SHP77 (cell line): ENCODE measurements at places on chromosomes 11 and 22.

DNA sequence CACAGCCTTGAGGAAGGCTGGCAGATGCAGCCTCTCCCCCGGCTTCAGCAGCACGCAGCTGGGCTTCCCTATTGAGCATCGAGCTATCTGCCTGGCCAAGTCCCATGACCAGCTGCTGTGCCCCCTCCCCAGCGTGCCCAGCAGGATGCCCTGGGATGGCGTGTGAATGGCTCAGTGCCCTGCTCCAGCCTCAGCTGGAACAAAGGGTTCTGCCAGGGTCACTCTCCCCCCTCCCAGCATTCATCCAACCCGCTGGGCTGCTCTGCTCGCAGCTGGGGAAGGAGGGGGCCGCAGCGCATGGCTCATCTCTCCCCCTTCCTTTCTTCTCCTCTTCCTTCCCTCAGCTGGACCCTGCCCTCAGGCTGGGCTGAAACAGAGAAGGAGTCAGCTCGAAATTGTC lies 14.5 kb downstream of the LRP4 start:
- no peak for DNase-seq

DNA sequence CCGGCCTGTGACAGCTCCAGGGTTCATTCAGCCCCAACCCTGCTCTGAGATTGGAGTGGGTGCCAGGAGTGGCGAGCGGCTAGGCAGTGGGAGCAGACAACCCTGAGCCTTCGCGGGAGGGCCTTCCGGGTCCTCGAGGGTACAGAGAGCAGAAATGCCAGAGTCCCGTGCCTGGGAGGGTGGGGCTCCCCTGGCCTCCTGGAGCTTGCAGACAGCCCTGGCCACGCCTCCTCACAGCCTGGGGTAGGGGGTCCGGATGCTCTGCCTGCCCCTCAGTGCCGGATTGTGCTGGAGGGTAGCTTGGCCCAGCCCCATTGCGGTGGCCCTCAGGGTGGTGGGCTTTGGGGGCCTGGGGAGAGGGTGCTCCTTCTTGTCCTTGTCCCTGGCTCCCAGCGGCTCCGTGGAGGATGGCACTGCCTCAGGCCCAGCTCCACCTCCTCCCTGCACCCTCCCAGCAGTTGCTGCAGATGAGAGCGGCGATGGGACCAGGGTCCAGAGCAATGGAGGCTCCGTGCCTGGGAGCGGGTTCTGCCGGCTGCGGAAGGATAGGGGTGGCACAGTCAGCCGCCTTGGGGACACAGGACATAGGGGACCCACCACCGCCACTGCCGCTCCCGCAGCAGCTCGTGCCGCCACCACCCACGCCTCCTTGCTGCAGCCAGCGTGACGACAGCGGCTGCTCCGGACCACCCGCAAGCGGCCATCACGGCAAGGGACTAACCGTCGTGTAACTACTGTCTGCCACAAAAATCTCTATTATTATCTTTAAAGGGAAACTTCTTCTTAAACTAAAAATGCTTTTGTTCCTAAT lies 34.9 kb upstream of the OR10G7 start:
- no peak for DNase-seq

DNA sequence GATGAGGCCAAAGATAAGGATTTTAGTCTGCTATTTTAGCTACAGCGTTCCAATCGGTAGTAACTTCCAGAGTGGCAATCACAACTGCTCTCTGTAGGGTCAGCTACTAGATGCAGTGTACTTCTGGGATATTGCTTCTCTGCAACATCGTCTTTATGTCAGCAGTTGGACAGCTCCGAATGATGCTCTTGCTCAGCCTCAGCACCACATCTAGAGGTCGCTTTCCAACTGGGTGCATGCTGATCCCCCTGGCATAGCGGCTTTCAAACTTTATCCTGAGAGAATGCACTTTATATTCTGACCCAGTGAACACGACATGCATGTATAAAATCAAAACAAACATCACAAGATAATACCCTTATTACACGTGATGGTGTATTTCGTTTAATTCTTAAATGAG lies 219.6 kb downstream of the C11orf87 start:
- no peak for DNase-seq

- DNase-seq, result no peak
Measured at GRCh38 chr22:37355174-37355573, 72.1 kb downstream of the ELFN2 start.

DNA sequence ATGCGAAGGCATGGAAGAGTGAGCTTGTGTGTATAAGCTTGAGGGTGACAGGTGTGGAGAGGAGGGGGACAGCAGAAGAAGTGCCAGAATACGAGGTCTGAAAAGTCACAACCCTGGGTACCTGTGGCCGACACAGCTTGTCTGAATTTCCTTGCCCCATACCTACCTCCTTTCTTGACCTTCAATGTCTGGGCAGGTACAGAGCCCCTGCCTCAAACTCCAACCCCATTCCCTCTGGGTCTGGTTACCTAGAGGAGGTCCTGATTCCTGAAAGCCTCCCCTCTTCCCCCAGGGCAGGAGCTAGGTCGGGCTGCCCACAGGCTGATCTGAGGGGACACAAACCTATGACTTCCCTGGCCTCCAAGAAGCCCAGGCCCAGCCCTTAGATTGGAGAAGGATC lies 36.6 kb upstream of the FCHSD2 start:
- DNase-seq, result no peak

DNA sequence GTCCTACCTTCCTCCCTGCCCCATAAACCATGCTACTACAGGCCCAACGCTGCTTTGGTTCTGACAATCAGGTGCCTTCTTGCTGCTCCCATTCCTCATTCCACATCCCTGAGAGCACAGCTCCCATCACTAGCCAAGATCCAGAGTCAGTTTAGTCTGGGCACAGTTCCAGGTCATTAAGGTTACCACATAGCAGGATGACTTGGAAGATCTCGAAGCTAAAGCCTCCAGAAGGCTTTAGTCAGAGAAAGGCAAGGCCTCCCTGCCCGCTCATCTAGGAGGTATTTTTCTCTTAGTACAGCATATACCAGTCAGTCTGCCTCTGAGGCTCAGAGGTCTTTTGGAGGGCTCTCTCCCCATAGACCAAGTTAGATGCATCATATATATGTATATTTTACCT lies 30.3 kb downstream of the TRIM66 start:
- DNase-seq, result no peak

- DNase-seq, result peak; percentile 77
Measured at GRCh38 chr22:30425616-30426387, at the start of gene MTFP1. Gene MTFP1 (plus strand): TSS chr22:30425768. CDS start chr22:30425880, 112 bp downstream.

- DNase-seq, result no peak
Measured at GRCh38 chr11:130674686-130675308, 226.4 kb downstream of the ADAMTS15 start.

DNA sequence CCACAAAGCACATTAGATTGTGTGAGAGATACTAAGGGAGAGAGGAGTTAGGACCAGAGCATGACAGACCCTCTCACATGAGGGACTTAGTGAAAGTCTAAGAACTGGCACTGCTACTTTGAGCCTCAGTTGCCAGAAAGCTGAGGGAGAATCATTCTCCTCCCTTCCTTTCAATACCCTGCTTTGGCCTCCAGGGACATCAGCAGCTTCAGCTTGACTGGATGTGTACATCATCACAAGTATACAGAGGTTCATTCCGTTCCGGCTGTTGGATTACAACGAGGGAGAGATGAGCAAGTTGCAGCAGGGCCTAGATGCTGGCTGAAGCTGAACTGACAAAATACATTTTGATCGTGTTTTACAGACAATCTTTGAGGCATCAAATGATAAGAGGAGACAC lies 15.7 kb upstream of the ANO5 start:
- no peak for DNase-seq

- no peak for DNase-seq
Measured at GRCh38 chr11:19450282-19450681, 209.5 kb upstream of the E2F8 start.

DNA sequence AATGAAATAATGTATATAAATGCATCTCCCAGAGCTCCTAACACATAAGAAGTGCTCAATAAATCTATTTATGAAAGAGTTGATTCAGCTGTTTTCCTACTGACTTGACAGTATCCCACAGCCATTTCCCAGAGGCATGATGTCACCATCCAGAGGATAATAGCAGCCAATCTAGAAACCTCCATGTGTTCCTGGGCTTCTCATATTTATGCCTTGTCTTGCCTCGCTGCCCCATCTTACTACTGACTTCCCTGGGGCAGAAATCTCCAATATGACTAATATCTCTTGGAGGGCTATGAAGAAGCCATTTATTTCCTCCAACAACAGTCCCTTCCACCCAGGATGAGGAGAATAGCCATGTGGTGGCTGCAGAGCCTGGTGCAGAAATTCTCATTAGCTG lies 115.4 kb upstream of the NAV2 start:
- DNase-seq, result no peak

DNA sequence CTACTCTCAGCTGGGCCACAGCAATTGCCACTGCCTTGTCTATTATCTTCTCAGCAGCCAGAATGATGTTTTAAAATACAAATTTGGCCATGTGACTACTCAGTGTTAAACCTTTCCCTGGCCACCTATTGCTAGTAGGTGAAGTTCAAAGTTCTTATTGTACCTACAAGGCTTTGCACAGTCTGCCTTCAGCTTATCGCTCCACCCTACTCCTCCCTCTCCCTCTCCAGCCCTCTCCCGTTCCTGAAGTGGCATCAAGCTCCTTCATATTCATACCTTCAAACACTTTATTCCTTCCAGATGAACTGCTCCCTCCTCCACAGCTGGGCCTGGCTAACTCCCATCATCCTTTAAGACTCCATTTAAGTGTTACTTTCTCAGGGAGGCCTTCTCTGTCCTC lies 37.3 kb downstream of the OR10A6 start:
- DNase-seq, result no peak

DNA sequence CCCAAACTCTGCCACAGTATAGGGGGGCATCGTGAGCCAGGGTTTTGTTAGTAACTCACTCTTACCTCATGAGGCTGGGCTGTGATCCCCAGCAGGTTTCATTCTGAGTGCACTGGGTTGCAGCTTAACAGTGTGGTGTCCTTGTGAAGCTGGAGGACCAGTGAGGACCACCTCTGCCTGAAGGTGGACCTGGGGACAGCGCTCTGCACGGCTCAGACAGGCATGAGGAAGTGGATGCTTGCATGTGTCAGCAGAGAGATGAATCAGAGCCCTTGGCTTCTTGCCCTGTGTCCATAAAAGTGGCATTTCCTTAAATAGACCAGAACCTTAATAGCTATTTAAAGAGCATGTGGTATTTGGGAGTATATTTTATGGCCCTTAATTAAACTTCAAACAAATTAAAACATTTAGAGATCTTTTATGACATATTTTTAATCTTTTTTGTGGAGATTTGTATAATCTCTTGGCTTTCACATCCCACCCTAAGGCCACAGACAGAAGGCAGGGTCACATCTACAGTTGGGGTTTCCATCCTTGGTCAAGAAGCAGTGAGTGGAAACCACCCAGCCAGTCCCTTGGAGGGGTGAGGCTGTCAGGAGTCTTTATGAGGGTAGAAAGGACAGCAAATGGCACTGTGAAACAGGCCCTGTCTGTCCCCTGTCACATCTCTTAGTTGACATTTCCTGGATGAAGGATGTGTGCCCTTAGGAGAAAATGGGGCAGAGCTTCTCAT lies 24.8 kb upstream of the ADORA2A start:
- DNase-seq, result peak; percentile 20

GRCh38 chr11:111631666-111632039 lies 29.4 kb downstream of the SIK2 start:
- no peak for DNase-seq

- DNase-seq, result peak; percentile 80
Measured at GRCh38 chr22:44542561-44543222, 44.7 kb upstream of the RTL6 start.

- no peak for DNase-seq
Measured at GRCh38 chr11:124725719-124726105, 14.0 kb upstream of the NRGN start.

GRCh38 chr22:50058061-50058905 lies at the start of gene TTLL8:
Gene TTLL8 (minus strand): TSS chr22:50058298.
- no peak for DNase-seq

DNA sequence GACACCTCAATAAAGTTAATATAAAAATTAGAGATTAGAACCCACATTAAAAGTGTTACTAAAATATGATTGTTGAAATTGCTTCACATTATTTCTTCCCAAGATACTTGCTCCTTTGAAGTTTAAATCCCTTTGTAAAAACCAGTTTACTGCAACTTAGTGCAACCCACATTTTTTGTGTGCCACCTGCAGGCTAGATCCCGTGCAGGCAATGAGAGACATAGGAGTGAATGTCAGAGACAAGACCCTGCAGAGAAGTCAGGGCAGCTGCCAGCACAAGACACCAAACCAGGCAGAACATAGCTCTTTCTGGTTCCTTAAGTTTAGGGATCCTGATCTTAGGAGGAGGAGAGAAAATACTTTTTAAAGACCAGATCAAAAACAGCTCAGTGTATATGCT lies 142.8 kb upstream of the MTNR1B start:
- no peak for DNase-seq

GRCh38 chr11:20963596-20963995 lies 294.2 kb downstream of the NELL1 start:
- no peak for DNase-seq

DNA sequence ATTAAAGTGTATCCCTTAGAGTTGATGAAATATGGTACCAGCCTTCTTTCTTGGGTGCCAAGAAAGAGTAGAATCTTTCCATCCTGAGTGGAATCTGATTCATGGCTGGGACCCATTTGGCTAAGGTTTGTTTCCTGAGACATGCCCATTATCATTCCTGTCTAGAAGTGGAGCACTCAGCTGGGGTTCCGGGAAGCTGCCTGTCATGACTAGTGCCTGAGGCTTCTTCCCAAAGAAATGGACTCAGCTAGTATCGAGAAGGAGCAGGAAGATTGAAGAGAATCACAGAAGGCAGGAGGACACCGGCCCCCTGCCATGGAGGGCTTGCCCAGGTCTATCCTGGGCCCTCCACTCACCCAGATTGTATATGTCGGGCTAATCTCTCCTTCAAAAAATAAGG lies 57.6 kb downstream of the KREMEN1 start:
- no peak for DNase-seq

GRCh38 chr11:79691445-79691844 lies 250.6 kb upstream of the TENM4 start:
- DNase-seq, result no peak

GRCh38 chr11:131628739-131629138 lies 258.3 kb downstream of the NTM start:
- no peak for DNase-seq

GRCh38 chr11:89203814-89204213 lies 26.1 kb downstream of the TYR start:
- DNase-seq, result no peak

DNA sequence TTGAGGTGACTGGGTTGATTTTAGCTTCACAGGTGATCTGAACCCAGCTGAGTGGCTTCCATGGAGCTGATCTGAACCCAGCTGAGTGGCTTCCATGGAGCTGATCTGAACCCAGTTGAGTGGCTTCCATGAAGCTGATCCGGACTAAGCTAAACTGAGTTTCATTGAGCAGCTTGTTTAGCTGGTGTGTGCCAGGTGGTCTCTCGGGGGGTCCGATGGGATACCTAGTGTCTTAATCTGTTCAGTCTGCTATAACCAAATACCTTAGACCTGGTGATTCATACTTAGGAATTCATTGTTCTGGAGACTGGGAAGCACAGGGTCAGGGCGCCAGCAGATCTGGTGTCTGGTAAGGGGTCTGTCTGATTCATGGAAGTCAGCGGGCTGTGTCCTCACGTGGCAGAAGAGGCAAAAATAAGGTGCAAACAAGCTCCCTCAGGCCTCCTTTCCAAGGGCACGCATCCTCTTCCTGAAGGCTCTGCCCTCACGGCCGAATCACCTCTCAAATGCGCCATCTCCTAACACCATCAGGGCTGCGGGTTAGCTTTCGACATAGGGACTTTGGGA lies 52.5 kb upstream of the KCNQ1OT1 start:
- no peak for DNase-seq

GRCh38 chr11:42524534-42525227 lies 787.1 kb upstream of the API5 start:
- DNase-seq, result peak; percentile 61

- no peak for DNase-seq
Measured at GRCh38 chr11:119537306-119538253, 114.6 kb upstream of the THY1 start.

GRCh38 chr11:14625586-14626205 lies 17.9 kb upstream of the PDE3B start:
- DNase-seq, result no peak
